ENCODE measurements at places on chromosomes 12 and 14.
A peak's percentile ranks its signal among the peaks of the same experiment; 100 is the strongest.

DNA sequence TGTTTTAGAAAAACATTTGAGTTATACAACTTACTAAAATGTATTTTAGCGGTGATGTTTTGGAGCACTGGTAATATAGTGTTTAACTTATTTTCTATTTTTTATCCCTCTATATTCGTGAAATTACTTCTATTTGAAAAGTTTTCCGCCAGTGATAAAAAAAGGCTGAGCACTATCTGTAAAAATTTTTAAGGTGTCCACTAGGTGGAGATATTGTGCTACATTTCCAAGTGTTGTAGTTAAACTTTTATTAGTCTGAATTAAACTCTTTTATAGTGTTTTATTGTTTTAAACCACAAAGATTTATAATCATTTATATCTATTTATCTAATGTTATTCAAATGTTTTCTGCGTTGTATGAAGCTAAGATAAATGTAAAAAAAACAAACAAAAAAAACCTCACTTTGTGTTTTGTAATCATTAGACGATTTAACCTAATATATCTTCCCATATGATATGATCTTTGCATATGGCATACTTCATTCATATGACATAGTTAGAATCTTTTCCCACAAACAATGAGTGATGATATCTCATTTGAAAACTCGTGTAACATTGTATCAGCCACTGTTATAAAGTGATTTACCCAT is 11.8 kb downstream of the ALG10B start:
- no peak for DNase-seq

DNA sequence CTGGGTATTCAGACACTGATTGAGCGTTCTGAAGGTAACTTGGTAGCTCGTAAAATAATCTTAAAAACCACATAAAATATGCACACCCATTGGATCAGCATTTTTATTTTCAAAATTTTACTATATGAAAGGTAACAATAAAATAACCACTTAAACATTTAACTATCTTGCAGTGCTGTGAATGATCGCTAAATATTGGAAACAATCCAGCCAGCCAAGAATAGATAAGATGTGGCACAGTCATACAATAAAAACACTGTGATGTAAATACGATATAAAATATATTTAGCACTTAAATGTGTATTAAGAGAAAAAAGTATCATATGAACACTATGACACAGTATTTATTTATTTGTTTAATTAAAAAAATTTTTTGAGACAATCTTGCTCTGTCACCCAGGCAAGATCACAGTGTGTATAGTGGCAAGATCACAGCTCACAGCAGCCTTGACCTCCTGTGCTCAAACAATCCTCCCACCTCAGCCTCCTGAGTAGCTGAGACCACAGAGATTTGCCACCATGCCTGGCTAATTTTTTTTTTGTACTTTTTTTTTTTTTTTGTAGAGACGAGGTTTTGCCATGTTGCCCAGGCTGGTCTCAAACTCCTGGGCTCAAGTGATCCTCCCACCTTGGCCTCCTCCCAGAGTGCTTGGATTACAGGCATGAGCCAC is 39.4 kb downstream of the SDR9C7 start:
- DNase-seq, result no peak

GRCh38 chr12:61985830-61986229 is 274.4 kb upstream of the USP15 start:
- DNase-seq, result no peak

GRCh38 chr14:101879529-101880336 is 84.6 kb upstream of the DYNC1H1 start:
- DNase-seq, result no peak

- no peak for DNase-seq
These were observed 256.8 kb upstream of the DDHD1 start for GRCh38 chr14:53409969-53410368.

DNA sequence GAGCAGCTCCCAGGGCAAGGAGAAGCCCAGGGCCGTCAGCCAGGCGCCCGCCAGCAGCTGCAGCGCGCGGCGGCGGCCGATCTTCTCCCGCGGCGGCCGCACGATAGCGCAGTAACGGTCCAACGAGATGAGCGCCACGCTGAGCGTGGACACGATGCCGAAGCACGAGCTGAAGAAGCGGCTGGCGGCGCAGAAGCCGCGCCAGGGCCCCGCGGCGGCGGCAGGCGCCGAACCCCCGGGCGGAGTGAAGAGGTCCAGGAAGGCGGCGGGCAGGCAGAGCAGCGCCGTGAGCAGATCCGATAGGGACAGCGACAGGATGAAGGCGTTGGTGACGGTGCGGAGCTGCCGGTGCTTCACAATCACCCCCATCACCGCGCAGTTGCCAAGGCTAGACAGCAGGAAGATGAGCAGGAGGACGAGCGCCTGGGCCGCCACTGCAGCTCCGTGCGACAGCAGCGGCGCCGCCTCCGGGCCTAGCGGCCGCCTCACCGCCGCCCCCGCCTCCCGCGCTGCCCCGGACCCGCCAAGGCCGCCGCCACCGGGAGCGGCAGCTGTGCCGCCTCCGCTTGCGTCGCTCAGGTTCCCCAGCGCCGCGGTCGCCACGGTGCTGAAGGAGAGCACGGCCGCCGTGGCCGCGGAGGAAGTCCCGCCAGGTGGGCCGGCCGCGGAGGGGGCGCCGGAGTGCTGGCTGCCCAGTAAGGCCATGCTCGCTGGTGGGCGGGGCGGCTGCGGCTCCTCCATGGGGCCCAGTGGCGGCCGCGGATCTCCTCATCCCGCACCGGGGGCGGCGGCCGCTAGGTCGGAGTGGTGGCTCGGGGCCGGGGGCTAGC is 479 bp downstream of the GPR135 start:
- DNase-seq, result peak; percentile 43

DNA sequence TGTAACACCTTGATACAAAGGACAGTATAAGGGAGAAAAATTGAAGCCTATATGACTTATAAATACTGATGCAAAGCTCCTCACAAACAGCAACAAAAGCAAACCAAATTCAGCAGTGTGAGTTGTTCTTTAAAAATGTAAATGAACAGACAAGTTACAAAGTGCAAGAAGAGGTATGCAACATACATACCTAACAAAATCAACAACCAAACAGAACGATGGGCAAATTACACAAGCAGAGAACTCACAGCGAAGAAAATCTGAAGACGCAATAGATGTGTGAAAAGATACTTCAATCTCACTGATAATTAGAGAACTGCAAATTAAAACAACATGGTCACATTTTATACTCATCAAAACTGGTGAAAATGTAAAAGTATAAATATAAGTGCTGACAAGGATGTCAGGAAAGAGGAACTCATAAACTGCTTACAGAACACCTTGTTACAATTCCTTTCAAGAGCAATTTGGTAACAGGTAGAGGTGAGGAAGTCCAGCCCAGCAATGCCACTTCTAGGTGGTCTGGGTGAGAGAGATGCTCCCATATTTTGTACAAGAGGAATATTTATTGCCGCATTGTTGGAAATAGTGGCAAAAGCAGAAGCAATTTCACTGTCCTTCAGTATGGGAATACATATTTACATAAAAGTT is 47.3 kb downstream of the CORO1C start:
- no peak for DNase-seq

DNA sequence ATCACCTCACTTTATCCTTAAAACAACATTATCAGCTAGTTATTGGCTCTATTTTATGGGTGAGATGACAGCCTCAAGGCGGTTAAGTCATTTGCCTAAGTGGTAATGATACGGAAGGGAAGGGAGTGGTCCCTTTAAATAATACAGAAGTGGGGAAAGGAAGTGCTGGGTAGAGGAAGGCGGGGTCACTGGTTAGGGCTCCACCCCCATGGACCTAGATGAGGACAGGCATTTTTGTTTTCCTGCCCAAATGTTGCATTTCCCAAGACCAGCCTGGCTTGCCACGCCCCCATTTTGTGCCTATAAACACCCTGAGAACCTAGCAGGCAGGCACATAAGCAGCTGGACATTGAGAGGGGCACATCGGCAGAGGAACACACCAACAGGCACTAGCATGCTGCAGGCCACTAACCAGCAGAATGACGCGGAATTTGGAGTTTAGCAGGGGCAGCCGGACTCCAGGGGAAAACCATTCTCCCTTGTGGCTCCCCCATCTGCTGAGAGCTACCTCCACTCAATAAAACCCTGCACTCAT is 100.9 kb downstream of the EPS8 start:
- no peak for DNase-seq

DNA sequence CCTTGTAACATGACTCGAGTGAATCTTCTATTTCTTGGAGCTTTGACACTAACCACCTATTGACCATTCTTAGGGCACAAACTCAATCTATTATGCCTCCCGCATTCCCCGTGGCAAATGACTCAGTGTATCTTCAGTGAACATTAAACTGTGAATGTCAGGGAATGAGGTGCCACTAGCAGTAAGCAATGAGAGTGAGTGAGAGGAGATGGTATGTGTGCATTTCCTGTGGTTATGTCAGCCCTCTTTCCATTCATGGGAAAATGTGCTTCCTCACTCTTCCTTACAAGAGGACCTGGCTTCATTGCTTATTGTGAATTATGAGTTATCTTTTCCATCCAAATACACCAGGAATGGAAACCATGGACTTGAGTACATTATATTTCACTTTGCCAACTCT is 229.2 kb downstream of the EMP1 start:
- DNase-seq, result no peak

DNA sequence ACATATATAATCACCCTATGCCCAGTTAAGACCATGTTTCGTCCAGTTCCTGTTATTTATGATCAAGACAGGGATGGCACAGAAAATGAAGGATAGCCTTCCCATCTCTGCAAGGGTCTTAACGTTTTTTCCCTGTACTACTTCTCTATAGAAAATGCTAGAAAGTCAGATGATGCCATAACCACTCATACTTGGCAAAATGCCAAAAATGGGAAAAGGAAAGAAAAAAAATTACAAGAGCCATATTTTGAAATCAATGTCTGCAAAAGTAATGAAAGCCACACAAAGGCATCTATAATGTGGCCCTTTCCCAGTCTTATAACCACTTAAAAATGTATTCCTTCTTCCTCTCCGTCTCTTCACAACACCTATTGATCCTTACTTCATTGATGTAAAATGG is 1.8 kb upstream of the MYL6B start:
- no peak for DNase-seq

All from DMS79 (cell line).